H9 (cell line): ENCODE measurements at places on chromosomes 4 and X. TPM values are rescaled to one million over a fixed set of nuclear protein-coding genes. Genes with fewer than 3 reads are reported as not detected.

DNA sequence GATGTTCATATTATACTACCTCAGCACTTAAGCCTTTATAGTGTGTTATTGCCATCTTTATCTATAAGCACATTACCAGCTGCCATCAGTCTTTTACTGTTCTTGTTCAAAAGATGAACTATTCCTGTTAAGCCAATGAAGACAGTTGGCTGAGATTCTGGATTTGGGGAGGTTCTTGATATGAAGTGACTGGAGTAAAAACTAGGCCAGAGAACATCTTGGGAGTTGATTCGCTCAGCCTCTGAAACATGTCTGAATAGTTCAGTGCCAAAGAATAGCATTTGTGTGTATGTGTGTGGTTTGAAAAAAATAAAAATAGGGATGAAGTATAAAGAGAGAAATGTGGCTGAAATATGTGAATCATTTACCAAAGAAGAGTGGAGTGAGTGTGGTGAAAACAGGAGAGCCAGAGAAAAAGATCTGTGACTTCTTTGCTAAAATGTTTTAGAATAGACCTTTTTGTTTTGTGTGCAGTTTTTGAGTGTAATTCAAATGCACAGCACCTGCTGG is 15.2 kb downstream of the EXOC1 start:
- no peak overlapping the region for H3K27ac ChIP-seq
- no peaks in the 10 kb centered on the region for H3K4me1 ChIP-seq
- H3K27me3 ChIP-seq, result no peaks in the 10 kb centered on the region
- peaks cover 27% of the 10 kb centered on the region for H3K36me3 ChIP-seq
- H3K4me3 ChIP-seq, result no peak overlapping the region

DNA sequence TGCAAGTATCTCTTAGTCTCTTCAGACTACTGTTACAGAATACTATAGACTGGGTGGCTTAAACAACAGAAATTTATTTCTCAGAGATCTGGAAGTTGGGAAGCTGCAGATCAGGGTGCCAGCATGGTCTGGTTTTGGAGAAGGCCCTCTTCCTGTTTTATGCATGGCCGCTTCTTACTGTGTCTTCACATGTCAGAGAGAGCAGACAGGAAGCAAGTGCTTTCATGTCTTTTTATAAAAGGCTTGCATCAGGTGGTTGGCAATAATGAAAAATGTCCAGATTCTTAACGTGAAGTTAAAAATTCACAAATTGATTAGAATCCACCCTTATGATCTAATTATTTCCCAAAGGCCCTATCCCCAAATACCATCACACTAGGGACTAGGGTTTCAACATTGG is 284.9 kb downstream of the RPA4 start:
- no peaks in the 10 kb centered on the region for H3K4me1 ChIP-seq
- no peaks in the 10 kb centered on the region for H3K36me3 ChIP-seq
- no peaks in the 10 kb centered on the region for H3K27me3 ChIP-seq
- H3K27ac ChIP-seq, result no peak overlapping the region
- no peak overlapping the region for H3K4me3 ChIP-seq

- peaks cover 15% of the 10 kb centered on the region for H3K36me3 ChIP-seq
- DNase-seq, result peak; percentile 64
- no peak overlapping the region for H3K27ac ChIP-seq
- no peak overlapping the region for H3K4me3 ChIP-seq
- no peaks in the 10 kb centered on the region for H3K27me3 ChIP-seq
These were observed 204.7 kb upstream of the S100G start for GRCh38 chrX:16445166-16445752.

DNA sequence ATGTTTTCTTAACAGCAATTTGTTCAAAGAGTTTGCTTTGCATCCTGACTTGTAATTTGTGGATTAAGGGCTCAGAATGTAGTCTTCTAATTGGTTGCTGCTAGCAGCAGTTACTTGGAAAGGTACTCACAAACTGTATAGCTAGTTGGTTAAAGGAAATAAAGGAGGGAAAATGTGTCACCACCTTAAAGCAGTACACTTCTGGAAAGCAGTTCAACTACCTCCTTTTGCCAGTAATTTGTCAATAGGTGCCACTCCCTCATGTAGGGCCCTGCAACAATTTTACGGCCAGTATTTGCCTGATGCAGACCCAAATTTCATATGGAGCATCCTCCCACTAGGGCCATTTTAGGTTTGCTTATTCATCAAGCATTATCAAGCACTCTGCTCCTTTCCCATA is 20.8 kb downstream of the AMOT start:
- no peak overlapping the region for H3K4me3 ChIP-seq
- no peaks in the 10 kb centered on the region for H3K27me3 ChIP-seq
- no peak for DNase-seq
- no peaks in the 10 kb centered on the region for H3K36me3 ChIP-seq
- peaks cover 3% of the 10 kb centered on the region; the same call in 1 of the 2 replicates for H3K4me1 ChIP-seq

GRCh38 chrX:104670051-104670450 is 104.1 kb downstream of the IL1RAPL2 start:
- no peaks in the 10 kb centered on the region for H3K4me1 ChIP-seq
- no peak for DNase-seq
- H3K36me3 ChIP-seq, result peaks cover 2% of the 10 kb centered on the region; the same call in 2 of the 3 replicates
- H3K27me3 ChIP-seq, result no peaks in the 10 kb centered on the region

- no peaks in the 10 kb centered on the region; the same call in 1 of the 2 replicates for H3K27me3 ChIP-seq
- no peak overlapping the region for H3K27ac ChIP-seq
- H3K4me3 ChIP-seq, result no peak overlapping the region
These were observed 48.5 kb downstream of the PRPS1 start for GRCh38 chrX:107676559-107677378.

DNA sequence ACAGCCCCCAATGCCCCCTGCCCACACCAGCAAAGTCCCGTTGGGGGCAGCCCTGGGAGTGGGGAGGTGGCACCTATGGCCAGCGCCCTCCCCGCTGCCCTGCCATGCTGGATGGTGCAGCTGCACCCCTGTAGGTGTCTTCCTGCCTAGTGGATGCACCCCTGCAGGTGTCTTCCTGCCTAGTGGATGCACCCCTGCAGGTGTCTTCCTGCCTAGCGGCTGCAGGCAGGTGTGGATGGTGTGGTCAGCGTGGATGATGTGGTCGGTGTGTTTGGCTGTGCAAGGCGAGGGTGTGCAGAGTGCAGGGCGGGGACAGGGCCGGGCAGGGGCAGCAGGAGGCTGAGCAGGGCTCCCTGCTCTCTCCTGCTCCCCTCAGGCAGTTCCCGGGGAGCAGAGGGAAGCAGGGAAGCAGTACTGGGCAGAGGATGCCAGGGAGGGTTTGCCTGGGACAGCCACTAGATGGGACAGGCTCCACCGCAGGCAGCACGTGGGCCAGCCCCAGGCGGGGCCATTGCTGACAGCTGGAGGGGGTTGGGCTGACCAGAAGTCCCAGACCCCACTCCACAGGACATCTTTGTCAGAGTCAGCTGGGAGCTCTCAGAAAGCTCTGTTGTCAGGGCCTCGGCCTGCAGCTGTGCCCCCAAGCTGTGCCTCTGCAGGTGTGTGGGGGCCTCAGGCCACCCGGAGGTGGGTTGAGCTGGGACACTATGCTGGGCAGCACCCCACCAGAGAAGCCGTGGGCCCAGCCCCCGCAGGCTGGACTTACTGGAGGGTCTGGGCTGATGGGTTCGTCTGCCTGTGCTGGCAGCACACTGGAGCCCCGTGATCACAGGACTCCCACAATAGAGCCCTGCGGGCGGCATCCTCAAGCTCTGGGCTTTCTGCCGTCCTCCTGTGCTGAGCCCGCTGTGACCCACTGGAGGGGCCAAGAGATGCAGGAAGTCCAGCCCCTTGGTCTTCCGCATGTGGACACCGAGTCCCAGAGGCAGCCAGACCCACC is 23.7 kb downstream of the DOK7 start:
- no peaks in the 10 kb centered on the region for H3K36me3 ChIP-seq
- no peak overlapping the region for H3K4me3 ChIP-seq
- H3K27me3 ChIP-seq, result peaks cover 29% of the 10 kb centered on the region; the same call in 1 of the 2 replicates

DNA sequence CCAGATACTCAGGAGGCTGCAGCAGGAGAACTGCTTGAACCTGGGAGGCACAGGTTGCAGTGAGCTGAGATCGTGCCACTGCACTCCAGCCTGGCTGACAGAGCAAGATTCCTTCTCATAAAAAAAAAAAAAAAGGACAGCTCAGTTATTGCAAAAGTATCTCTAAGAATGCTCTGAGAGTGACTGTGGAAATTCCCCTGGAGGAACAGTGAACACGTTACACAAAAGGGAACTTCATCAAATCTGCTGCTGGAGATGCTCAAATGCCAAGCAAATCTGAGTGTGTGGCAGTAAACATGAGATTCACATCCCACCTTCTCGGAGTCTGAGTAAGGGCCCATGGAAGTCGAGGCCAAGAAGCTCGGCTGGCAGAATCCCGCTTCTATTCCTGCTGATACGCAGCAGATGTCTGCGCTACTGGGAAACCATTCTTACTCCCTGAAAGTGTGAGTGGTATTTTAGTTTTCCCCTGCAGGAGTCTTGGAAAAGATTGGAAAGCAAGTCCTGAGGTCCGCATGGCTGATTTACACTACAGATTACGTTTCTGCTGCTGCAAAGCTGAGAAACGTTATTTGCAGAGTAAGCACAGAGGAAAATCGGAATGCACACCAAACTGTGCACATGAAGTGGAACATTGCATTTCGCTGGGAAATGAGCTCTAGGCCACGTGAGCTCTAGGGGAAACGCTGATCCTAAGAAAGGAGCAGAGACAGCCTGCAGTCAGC is 162.9 kb downstream of the NSUN7 start:
- H3K36me3 ChIP-seq, result 0 out of 2 replicates have a peak, but pooled peaks cover 9% of the 10 kb centered on the region
- H3K27me3 ChIP-seq, result no peaks in the 10 kb centered on the region
- peaks cover 2% of the 10 kb centered on the region; the same call in 1 of the 2 replicates for H3K4me1 ChIP-seq
- H3K27ac ChIP-seq, result no peak overlapping the region
- no peak for DNase-seq

Gene AMMECR1
- total RNA-seq, result 27.9 and 28.5 TPM in 2 replicates

Gene PRSS48
- not detected in 2 replicates for total RNA-seq

Gene TCEAL2
- 12.6 and 14.2 TPM in 2 replicates for total RNA-seq

Gene GLUD2
- total RNA-seq, result 0.99 and 1.0 TPM in 2 replicates
